ENCODE measurements at places on chromosomes 7 and 10.

GRCh38 chr10:18650404-18650997, 886 bp downstream of the NSUN6 start:
- no peak for DNase-seq

DNA sequence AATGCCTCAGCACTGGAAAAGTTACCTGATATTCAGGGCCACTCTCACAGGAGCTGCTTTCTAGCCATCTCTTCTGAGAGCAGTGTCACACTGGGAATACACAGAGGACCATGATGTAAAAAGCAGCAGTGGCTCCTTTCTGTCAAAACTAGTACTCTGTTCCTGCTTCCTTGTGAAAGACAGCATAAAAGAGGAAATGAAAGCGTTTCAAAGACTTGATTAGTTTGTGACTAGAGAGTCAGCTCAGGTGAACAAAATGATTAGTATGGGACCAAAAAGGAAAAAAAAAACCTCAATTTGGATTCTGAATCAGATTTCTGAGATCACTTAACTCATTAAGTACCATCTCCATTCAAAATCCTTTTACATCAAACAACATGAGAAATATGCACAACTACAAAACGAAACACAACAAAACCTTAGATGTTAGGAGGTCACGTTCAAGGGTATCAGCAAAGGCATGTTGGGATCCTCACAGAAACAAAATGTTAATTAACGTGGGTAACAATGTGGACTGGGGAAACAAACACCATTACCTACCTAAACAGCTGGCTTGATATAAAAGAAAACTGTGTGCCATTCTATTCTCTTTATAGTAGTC, 103.7 kb downstream of the MACC1 start:
- DNase-seq: no peak

DNA sequence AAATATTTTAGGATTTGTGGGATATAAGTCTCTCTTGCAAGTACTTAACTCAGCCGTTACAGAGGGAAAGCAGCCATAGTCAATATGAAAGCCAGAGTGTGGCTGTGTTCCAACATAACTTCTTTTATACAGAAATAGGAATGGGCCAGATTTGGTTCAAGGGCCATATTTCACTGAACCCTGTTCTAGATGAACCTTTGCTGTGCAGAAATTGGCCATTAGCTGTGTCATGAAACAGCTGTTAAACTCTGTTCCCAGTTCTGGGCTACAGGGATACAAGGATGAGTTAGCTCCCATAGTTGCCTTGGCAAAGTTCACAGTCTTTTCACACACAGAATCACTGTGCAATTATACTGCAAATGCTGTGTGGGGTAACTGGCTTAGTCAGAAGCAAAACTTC, 213.9 kb upstream of the LRRN3 start:
- DNase-seq: no peak

DNA sequence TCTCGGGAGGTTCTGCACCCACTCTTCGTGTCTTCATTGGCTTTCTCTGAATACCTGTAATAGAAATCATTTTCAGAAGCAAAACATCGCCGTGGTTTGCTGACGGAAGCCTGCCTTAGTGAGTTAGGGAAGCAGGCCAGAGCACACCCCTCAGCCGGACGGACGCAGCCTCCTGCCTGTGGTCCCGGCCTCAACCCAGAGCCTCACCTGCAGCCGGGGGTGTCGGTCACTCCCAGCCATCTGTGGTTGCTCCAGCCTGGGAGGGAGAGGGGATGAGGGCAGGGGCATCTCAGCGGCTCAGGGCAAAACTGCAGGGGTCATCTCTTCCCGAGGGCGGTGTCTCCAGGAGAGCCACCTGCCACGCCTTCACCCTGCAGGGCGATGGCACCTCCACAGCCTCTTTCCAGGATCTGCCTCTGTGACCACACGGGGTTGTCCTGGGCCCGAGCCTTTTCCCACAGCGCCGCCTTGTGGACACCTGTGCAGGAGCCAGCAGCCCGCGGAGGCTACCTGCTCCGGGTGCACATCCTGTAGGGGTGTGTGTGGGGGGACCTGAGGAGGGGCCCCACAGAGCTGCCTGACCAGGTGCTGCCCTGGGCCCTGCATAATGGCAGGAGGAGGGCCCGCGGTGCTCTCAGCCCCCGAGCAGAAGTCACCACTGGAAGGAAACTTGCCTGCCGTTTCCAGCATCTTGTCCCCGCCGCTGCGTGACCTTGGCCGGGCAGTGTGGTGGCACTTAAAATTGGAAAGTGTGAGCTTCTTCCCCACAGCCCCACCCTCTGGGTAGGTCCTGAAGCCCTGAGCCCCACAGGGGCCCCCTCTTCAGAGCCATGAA, 21.6 kb upstream of the AP5Z1 start:
- DNase-seq: peak; percentile 83

GRCh38 chr10:34812771-34813170, 2.3 kb downstream of the PARD3 start:
- no peak for DNase-seq
